Suprapubic skin (tissue), 4 donors: ENCODE measurements at places on chromosomes 6 and 20. TPM values are rescaled to one million over a fixed set of nuclear protein-coding genes. Genes with fewer than 3 reads are reported as not detected.

Gene CRISP3
- total RNA-seq = 22.7 TPM

DNA sequence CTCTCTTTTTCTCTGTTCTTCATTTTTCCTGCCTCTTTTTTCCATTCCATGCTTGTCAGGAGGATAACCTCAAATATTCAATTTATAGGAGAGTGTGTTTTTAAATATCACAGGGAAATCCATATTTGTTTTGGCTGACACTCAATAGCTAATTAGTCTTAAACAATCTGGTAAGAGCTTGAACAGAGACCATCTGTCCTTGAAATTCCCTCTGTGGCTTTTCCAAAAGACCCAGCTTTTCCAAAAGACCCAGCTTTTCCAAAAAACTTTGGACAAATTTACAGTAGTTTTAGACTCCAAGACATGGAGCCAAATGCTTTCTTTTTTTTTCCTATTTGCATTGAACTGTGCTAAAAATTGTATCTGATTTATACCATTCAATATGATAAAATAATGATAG is 127.4 kb upstream of the FAM83B start:
- no peak for DNase-seq

- DNase-seq = peak; percentile 44
Observed at GRCh38 chr20:23437126-23437899, 2.2 kb upstream of the CSTL1 start.

DNA sequence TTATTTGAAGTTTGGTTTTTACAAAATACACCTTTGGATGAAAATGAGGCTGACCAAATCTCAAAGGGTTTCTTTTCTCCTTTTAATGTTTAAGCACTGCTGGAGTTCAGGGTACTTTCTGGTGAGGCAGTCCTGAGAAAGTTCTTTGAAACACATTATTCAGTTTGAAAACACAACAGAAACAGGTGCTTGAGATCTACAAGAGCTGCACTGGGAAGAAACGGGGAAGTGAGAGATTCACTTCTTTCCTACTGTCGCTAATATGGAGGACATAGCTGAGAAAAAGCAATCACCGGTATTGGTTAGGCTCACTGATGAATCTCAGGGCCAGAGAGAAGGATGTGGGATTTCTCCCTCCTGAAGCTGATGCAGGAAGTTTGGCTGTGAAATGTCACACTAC is 22.9 kb upstream of the TMEM170B start:
- no peak for DNase-seq
